ENCODE measurements at places on chromosomes 1 and 21.

GRCh38 chr1:5729636-5730145 is 262.5 kb downstream of the NPHP4 start:
- DNase-seq = no peak

- no peak for DNase-seq
Measured at GRCh38 chr21:39381009-39381408, 32.1 kb upstream of the HMGN1 start.

DNA sequence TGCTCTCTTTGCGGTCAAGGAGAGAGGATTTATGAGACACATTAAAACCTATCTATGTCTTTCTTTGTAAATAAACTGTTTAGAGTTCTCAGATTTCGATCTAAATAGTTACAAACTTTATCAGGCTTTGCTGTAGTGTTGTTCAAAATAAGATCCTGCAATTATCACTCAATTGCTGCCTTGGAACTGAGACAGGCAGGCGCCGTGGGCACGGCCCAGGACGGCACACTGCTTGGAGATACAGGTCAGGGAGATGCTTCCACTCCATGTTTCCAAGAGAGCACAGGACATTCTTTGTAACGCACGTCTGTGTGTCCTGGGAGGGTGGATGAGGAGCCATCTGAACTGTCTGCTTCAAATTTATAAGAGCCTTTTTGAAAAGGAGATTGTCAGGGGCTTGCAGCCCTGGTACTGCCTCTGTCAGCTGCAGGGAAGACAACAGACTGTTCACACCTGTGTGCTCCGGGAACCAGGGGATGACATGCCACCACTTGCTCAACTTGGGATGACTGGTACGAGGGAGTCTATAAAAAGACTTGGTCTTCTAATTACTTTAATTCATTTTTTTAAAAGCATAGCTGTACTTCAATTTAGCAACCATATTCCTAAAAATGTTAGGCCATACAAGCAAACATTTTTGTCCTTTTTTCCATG is 472.9 kb upstream of the RUNX1 start:
- DNase-seq = no peak

- DNase-seq = no peak
Measured at GRCh38 chr1:174157157-174157806, 2.0 kb upstream of the RABGAP1L start.

GRCh38 chr1:56448529-56449300 is 130.6 kb downstream of the PLPP3 start:
- DNase-seq = no peak

- no peak for DNase-seq
Measured at GRCh38 chr1:44000122-44000665, 8.8 kb downstream of the CCDC24 start.

DNA sequence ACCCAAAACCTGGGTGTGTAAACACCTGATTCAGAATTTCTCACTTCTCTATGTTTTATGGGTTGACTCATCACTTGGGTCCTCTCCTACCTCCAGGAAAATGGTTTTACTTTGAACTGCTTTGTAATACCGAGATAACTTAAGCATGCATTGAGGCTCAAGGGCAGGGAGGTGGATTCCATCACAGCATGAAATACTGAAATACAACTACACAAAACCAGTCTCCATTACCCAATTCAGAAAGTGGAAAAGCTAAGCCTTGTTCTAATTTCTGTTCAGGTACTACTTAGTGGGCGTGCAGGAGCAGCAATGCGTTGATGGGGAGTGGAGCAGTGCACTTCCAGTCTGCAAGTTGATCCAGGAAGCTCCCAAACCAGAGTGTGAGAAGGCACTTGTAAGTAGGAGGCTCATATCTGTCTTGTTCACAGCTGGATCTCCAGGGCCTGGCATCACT is 6.1 kb upstream of the C4BPA start:
- no peak for DNase-seq

GRCh38 chr21:44020551-44020950 is 8.4 kb downstream of the TRAPPC10 start:
- no peak for DNase-seq

- DNase-seq = no peak
Measured at GRCh38 chr1:200896531-200897196, 2.0 kb downstream of the INAVA start.

DNA sequence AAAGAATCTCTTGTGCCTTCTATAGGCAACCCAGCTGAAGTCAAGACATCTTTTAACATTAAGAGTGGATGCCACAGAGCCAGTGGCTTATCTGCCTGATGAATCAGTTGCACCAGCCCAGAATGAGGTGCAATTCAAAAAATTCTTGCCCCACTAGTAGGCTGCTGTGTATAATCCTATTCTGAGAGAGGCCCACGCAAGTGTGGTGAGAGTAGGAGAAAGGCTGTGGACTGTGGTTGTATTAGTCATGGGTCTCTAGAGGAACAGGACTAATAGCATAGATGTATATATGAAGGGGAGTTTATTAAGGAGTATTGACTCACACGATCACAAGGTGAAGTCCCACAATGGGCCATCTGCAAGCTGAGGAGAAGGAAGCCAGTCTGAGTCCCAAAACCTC is 216.4 kb downstream of the LTN1 start:
- DNase-seq = no peak

DNA sequence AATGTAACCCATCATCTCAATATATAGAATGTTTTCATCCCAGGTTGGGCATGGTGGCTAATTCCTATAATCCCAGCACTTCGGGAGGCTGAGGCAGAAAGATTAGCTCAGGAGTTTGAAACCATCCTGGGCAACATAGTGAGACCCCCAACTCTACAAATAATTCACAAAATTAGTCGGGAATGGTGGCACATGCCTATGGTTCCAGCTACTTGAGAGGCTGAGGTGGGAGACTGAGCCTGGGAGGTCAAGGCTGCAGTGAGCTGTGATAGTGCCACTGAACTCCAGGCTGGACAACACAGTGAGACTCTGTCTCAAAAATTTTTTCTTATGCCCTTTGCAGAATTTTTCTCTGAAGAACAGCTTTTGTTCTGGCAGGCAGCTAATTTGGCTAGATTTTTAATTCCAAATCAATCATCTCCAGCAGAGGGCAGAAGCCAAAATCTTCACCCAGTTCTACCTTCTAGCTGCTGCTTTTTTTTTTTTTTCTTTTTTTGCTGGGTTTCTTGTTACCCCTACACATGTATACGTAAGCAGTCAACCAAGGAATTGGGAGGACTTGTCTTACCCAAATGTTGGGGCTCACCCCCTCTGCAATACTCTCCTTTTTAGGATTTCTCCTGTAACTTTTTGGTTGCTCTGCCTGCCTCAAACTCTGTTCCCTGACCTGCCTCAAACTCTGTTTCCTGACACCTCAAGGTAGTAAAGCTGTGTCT is 2.7 kb upstream of the RAD54L start:
- DNase-seq = no peak
